Activated T-cell treated with anti-CD3 and anti-CD28 coated beads, Interleukin-2, amount 50 U/mL, for 4 hours (primary cell): ENCODE measurements at places on chromosomes 12 and 14. TPM values are rescaled to one million over a fixed set of nuclear protein-coding genes. Genes with fewer than 3 reads are reported as not detected.

Gene INHBC
- total RNA-seq: 0.14 TPM

Gene VAMP1
- 21.6 TPM for total RNA-seq

- DNase-seq: no peak
These were observed 2.1 kb upstream of the BLOC1S1 start for GRCh38 chr12:55713721-55714120.

DNA sequence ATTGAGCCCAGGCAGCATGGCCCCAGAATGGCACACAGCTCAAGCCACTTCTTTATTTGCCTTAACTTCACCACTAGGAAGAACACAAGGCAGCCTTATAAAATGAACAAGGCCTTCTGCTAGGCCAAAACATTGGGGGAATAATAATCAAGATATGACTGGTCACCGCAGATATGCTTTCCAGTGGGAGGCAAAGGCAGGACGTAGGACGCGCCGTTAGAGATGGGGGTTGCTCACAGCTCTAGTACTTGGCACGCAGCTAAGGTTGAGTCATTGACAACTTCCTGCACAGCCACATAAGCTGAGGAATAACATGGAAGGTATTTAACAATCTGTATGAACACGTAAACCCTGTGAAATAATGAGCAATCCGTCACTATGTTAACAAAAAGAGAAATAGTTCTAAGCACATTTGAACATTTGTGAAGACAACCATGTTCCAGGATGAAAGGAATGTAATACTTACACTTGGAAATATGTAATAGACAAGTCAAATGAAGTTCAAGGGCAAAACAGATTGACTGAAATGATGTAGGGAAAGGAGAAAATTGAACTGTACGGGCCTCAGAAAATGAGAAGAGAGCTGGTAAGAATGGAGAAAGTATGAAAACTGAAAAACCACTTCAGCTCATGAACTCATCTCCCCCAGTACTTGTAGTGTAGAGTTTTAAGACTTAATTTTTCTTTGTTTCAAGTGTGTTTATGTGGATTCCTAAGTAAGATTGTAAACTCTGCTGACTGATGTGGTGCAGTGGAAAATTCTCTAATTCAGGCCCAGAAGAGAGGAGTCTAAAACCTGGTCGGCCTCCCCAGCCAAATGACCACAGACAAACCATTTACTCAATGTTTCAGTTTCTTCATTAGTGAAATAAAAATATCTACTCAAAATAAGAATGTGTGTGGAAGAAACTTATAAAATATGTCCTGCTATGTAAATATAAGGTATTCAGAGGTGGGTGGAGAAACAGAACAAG is 59.3 kb upstream of the CCDC91 start:
- DNase-seq: no peak

Gene BDKRB1
- not detected for total RNA-seq

Gene OLR1
- not detected for total RNA-seq

GRCh38 chr12:6425590-6426531 is 18.9 kb upstream of the CD27 start:
- no peak for DNase-seq

DNA sequence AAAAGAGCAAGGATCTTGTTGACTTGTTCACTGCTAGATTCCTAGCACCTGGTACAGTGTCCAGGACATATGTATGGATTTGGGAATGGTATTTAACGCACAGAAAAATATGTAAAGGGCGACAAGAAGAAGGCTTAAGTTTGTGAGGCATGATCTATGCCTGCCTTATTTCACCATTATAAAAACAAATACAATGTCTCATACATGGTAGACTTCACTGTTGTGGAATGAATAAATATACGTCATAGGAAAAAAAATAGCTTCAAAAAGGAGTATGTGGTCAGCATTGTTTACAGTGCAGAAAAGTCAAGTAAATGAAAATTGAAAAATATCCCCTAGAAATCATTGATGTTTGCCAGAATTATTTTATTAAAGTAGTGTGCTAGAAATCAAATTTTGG is 30.0 kb downstream of the HCFC2 start:
- DNase-seq: no peak

Gene GCN1
- total RNA-seq: 200 TPM

Gene LTBR
- 2.8 TPM for total RNA-seq

DNA sequence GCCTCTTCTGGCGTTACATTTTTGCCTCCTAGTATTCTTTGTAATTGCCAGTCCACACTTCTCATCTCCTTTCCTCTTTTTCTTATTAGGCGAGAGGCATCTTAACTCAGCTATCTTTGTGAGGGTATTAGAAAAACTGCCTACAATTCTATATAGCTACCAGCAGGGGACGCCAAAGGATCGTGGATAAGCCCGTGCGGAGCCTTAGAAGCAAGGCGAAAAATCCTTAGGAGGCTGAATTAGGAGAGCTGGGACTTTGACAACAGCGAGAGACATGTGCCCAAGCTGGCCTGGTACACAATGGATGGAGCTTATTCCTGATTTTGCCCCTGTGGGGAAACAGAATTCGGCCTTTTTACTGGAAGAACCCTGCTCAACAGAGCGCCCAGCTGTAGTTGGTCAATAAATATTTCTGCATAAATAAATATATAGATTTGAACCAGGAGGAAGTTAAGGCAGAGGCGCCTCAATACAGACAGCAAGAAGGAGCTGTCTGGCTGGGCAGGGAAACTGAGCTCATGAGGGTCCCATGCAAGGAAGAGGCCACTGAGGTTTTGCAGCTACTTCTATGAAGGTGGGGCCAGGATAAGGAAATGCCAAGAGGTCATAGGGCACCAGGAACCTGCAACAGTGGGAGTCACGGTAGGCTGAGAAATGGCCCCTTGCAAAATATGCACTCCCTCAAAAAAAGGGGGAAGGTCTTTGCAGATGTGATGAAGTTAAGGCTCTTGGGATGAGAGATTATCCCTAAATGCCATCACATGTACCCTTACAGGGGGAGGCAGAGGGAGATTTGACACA is 14.6 kb upstream of the RBM19 start:
- DNase-seq: no peak

Gene GPRC5A
- 0.30 TPM for total RNA-seq

GRCh38 chr12:4496145-4496838 is 42.4 kb upstream of the RAD51AP1 start:
- DNase-seq: no peak

GRCh38 chr12:99852666-99853065 is 132.1 kb downstream of the ANKS1B start:
- DNase-seq: no peak

- DNase-seq: no peak
These were observed 65.1 kb downstream of the FBXW8 start for GRCh38 chr12:116975779-116976393.

Gene IGFBP6
- total RNA-seq: 0.43 TPM

DNA sequence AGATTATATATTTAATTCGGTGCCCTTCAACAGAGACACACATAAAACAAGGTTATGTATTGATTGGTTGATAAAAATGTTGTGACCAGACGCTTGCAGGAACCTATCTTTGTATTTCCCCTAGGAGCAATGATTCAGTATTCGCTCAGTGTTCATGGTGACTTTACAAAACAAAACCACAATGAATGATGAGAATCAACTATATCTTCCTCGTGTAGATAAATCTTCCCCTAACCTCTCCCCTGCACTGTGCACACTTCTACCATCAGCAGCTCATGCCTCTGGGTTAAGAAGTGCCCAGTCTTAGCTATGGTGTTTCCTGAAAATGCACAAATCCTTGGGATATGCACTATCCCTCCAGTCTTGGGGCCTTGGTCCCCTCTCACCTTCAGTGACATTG is 16.3 kb downstream of the RIN3 start:
- DNase-seq: no peak

GRCh38 chr14:68623826-68624225 is 169.0 kb downstream of the ZFP36L1 start:
- DNase-seq: no peak

GRCh38 chr14:61520576-61520975 is 174.7 kb upstream of the HIF1A start:
- DNase-seq: no peak

GRCh38 chr12:13252024-13252423 is 55.5 kb downstream of the EMP1 start:
- DNase-seq: no peak

Gene PLEKHG3
- 6.7 TPM for total RNA-seq
